ENCODE measurements at places on chromosomes 7 and 10.

- no peak for DNase-seq
These were observed 48.7 kb downstream of the STK17A start for GRCh38 chr7:43631559-43631958.

- DNase-seq = no peak
These were observed 59.1 kb upstream of the GJD4 start for GRCh38 chr10:35545878-35546590.

- DNase-seq = no peak
These were observed 2.8 kb downstream of the EBF3 start for GRCh38 chr10:129961157-129961701.

- no peak for DNase-seq
These were observed 136.5 kb upstream of the ETV1 start for GRCh38 chr7:14125998-14126397.

DNA sequence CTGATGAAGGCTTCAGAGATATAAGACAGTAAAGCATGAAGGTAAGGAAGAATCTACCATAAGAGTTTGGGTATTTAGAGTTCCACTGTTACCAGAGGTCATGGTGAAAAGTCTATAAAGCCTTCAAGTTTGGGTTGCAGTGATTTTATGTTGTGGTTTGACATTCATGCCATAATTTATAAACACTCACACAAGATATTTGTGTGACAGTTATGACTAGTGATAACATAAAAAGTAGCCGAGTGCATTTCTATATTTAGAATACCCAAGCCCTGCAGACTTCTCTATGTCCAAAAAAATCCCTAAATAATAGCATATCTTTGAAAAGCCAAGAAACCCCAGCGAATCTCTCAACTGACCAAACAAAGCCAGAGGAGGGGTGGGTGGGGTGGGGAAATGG, 229.9 kb downstream of the CXCL12 start:
- DNase-seq = no peak

GRCh38 chr10:76071653-76072365, 640.4 kb downstream of the LRMDA start:
- DNase-seq = no peak

- no peak for DNase-seq
These were observed 260.2 kb upstream of the TMEM72 start for GRCh38 chr10:44650691-44651661.

DNA sequence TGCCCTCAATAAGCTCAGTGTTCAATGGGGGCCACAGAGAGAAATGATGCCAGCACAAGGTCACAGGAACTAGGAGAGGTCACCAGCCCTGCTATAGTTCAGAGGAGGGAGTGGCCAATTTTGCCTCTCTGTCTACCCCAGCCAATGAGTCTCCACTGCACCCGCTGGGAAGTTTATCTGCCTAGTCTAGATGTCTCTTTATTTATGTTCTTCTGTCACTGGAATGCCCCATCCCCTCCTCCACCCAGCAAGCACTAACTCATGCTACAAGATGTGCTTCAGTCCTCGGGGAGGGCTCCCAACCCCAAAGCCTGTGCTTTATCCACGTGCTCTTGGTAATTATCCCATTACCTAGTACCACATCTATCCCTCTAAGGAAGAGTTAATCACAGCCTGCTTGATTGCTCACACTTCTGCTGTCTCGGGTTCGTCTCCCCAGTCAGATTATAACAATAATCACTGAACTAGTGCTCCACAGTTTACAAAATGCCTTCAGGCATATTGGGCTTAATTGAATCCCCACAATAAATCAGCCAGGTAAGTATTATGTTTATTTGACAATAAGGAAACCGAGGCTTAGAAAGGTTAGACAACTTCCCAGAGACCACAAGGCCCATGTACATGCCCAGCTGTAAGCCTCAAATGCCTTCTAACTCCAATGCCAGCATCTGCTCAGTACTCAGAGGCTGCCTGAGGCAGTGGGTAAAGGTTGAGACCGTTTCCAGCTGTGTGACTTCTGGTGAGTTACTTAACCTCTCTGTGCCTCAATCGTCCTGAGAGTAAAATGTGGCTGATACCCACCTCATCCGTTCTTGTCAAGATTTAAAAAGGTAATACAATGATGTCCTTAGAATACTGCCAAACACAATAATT, 3.9 kb downstream of the HIP1 start:
- no peak for DNase-seq

DNA sequence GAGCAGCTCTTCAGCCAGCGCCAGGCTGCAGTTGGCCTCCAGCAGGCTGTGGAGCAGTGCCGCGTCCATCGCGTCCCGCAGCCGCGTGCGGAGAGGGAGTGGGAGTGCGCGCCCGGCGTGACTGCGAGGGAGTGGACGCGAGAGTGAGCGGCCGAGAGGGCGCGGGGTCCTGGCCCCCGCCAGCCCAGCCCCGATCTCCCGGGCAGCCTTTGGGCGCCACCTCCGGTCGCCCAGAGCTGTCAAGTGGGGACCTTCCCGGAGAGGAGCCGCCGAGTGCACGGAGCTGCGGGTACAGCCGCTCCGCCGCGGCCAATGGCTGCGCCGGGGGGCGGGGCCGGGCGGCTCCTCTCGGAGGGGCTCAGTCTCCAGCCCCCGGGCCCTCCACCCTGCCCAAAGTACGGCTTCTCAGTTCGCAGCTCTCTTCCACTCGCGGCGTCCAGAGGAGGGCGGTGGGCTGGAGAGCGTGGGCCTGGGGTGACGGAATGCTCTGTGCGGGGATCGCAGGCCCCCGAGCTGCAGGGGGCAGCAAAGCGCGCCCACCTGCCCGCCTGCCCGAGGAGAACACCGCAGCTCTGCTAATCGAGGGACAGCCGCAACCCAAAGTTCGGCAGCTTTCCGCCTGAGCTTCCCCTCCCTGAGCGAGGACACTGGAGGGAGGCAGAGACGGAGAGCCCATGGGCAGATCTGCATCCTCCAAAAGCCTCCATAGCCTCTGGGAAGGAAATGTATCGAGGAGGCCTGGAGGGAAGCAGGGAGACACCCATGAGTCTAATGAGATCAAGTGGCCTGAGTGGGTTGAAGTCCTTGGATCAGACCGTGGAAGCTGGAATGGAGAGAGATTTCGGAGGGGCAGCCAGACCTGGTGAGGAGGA, at the start of gene CRHR2:
CRHR2 (minus strand) TSS at position 245 of the 872 bp plus-strand sequence; CDS start at position 69, 176 bp downstream.
- no peak for DNase-seq

DNA sequence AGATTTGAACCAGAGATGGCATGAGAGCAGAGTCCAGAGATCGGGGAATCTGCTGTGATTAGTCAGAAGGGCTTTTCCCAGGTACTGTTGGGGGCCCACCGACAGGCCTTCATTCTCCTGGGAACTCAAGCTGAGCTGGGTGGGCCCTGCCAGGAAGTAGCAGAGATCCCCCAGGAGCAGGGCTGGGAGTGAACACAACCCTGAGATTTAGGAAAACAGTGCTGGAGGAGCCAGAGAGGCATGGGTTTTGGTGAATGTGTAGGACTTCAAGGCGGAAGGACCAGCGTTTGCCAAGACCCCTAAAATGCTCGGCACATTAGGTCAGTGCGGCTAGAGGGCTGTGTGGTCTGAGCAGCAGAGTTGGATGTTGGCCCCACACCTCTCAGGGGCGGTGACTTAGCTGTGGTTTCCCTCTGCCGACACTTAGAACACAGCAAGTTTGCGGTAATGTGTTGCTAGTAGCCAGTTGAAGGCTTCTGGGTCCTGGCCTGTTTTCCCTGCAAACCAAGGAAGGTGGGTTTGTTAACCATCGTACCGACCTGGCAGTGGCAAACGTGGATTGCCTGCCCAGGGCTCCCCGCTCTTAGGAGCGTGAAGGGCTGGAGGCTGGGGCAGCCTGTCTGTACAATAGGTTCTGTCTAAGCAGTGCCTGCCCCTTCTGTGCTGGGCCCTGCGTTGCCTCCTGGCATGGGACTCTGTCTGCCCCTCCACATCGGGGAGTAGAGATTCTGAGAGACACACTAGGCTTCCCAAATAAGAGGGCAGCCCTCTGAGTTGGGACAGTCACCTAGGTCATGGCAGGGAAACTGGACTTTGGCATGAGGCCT, 14.0 kb downstream of the NACAD start:
- no peak for DNase-seq

DNA sequence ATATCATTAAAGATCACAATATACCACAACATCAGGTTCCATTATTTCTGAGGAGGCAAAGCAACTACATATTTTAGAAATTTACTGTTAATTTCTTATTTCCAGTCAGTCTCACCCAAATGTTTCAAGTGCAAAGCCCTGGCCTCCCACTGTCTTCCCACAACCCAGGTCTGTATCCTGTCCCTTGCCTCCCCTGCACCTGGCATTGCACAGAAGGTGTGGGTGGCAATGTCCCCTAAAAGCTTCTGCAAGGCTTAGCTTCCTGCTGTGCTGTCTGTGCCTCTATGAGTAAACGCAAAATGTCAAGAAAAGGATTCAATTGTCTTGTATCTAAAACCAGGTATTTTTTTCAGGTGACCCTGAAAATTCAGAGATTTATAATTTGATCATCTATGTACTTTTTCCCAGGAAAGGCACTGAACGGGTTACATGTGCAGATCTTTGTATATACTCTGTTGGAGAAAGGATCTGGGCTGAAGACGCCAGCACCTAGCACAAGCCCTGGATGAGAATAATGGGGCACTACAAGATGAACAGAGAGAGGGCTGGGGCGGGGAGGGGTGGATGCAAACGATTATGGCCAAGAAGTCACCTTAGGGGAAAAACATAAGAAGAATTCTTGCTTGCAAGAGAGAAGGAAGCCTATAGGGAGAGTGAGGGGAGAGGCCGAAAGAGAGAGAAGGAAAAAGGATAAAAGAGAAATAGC, 3.1 kb upstream of the ANTXRL start:
- peak; percentile 17 for DNase-seq

DNA sequence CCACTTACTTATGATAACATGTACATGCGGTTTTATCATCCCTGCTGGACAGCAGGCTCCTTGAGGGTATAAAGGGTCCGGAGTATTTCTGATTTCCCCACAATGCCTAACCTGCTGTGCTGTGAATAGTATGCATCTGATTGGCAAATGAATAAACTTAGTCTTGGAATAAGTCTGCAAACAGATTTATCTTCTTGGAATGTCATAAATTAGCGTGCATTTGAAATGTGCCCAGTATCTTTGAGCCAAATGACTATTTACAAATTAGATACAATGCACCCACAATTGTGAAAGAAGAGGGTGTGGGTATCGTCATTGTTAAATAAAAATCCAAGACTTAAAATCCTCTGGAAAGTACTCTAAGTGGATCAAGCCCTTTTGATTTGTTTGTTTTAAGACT, 106.0 kb downstream of the OSBPL3 start:
- no peak for DNase-seq

DNA sequence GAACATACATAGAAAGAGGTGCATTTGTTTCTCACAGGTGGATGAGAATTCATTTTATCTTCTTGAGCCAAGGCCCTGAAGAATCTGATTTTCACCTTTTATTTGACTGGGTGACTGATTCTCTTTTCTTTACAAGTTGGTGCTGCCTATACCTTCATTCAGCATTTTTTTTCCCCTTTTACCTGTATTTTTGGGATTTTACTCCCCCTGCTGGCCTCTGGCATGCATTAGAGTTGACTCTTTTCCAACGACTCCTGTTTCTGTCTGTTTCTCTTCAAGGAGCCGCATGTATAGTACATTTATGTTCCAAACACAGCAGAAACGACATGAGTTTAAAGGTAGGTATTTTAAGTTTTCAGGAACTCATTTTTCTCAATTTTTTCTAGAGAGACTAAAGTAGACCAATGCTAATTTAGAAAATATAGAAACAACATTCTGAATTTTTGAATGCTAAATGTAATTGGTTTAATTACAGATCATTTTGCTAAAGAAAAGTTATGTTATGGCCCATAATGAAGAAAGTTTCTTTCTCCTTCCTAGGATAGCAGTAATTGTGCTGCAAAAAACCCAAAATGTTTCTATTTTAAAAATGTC, 149.8 kb upstream of the HDAC9 start:
- DNase-seq = peak; percentile 58

- no peak for DNase-seq
These were observed 206.4 kb upstream of the ETV1 start for GRCh38 chr7:14195871-14196270.

DNA sequence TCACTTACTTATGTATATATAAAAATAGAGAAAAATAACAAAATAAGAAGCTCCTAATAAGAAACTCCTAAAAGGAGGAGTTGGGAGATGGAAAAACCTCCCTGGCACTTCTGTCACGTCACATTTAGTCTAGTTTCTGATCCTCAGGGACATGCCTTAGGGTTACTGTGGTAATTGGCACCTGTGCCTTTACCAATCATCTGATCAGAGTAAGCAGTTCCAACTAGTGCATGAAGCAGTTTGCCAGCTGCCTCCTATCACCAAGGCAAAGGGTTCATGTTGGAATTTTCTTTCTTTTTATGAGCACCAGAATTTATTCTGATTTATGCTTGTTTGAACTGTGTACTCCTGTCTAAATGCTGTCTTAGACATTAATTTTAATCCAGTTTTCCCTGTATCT, 49.9 kb downstream of the ARL4A start:
- no peak for DNase-seq

GRCh38 chr10:122257041-122257440, 14.1 kb upstream of the BTBD16 start:
- DNase-seq = no peak

- no peak for DNase-seq
These were observed 183.1 kb upstream of the SEMA3E start for GRCh38 chr7:83832009-83832408.

- no peak for DNase-seq
These were observed 34.3 kb upstream of the ZNF32 start for GRCh38 chr10:43682956-43683355.

GRCh38 chr7:82714883-82715282, 271.3 kb upstream of the CACNA2D1 start:
- DNase-seq = no peak

- DNase-seq = no peak
These were observed 35.8 kb upstream of the PIP4K2A start for GRCh38 chr10:22750131-22750530.

- DNase-seq = no peak
These were observed 53.6 kb upstream of the AOAH start for GRCh38 chr7:36777855-36778254.

DNA sequence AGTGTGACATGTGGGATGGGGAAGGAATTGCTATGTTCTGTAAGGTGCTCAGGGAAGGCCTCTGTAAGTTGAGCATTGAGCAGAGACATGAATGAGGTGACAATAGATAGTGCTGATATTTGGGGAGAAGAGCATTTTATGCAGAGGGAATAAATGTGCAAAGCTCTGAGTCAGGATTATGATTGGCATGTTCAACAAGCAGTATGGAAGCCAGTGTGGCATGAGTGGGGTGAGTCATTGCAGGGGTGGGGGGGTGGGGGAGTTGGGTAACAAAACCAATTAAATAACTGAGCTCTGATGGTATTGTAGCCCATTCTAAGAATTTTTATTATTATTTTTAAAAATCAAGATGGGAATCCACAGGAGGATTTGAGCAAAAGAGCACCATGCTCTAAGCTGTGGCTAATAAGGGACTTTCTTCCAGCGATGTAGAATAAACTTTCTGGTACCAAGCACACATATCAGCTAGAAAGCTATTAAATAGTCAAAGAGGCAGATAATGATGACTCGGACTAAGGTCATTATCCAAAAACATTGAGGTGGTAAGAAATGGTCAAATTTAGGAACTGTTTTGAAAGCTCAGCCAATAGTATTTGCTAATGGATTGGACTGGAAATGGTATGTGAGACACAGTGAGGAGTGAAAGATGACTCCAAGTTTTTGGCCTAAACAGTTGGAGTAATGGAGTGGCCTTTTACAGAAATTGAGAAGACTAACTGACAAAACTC, 96.4 kb downstream of the PRKG1 start:
- DNase-seq = no peak

- DNase-seq = no peak
These were observed 45.7 kb downstream of the PRPF18 start for GRCh38 chr10:13632440-13632839.

Measured in Peyer's patch (tissue), 4 donors.